ENCODE measurements at places on chromosomes 7 and 10. TPM values are rescaled to one million over a fixed set of nuclear protein-coding genes. Genes with fewer than 3 reads are reported as not detected.

DNA sequence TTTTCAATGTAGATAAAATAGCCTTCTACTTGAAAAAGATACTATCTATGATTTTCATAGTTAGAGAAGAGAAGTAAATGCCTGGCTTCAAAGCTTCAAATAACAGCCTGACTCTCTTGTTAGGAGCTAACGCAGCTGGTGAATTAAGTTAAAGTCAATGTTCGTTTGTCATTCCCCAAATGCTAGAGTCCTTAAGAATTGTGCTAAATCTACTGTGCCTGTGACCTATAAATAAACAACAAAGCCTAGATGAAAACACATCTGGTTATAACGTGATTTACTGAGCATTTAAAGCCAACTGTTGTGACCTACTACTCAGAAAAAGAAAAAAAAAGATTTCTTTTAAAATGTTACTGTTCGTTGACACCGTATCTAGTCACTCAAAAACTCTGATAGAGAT is 134.7 kb downstream of the POLR1F start:
- no peaks in the 10 kb centered on the region for H3K36me3 ChIP-seq
- H3K4me1 ChIP-seq = no peaks in the 10 kb centered on the region
- no peaks in the 10 kb centered on the region for H3K27me3 ChIP-seq
- DNase-seq = no peak
- H3K4me3 ChIP-seq = no peak overlapping the region

DNA sequence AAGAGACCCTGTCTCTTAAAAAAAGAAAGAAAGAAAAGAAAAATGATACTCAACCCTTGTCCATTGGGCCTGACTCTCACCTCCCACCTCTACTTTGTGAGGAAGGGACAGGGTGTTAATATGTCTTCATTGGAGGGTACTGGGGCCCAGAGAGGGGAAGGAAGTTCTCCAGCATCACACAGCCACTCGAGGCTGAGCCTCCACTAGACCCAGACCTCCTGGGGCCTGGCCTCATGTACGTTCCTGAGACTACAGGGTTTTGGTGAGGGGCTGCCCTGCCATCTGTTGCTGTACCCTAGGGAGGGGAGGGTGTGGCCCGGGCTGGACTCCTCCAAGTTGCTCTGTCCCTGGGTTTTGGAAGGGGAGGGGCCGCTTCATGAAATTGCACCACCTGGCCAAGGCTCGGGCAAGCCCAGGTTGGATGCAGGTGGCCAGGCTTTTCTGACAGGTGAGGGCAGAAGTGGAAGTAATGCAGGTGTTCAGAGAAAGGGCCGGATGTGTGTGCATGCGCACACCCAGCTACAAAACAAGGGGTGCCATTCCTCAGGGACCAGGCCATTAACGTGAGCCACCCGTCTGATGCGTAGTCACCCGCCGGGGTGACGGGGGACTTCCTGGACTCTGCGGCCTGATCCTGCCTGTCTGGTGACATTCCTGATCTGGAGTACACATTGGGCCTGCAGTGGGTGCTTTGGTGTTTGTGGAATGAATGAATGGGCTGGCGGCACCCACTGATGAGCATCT is 21.7 kb downstream of the GTF2IRD1 start:
- no peak overlapping the region for H3K4me3 ChIP-seq
- DNase-seq = no peak
- no peaks in the 10 kb centered on the region for H3K27me3 ChIP-seq
- H3K4me1 ChIP-seq = no peaks in the 10 kb centered on the region

DNA sequence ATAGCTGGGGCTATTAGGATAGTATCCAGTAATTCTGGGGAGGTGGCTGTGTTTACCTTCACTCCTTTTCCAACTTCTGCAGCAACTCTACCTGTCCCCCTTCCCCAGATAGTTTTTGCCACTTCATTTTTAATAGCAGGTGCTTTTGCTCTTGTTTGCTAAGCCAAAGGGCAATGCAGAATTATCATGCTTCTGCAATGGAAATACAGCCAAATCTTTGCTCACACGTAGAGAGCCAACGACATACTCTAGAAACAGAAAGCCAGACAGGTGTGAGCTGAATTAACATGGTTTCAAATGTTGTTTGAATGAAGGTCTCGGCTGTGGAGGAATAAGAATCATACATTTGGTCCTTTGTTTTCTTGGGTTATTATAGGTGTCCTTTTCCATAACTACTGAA is 14.4 kb downstream of the PLEKHS1 start:
- H3K4me3 ChIP-seq = no peak overlapping the region
- no peak overlapping the region for H3K27ac ChIP-seq
- no peak for DNase-seq
- peaks cover 3% of the 10 kb centered on the region for H3K36me3 ChIP-seq
- no peaks in the 10 kb centered on the region for H3K4me1 ChIP-seq

GRCh38 chr10:61655335-61655851 is 7.3 kb upstream of the CABCOCO1 start:
- no peak for DNase-seq
- H3K4me1 ChIP-seq = no peaks in the 10 kb centered on the region
- H3K4me3 ChIP-seq = no peak overlapping the region
- no peak overlapping the region for H3K27ac ChIP-seq

CALD1 gene
- not detected for total RNA-seq

DNA sequence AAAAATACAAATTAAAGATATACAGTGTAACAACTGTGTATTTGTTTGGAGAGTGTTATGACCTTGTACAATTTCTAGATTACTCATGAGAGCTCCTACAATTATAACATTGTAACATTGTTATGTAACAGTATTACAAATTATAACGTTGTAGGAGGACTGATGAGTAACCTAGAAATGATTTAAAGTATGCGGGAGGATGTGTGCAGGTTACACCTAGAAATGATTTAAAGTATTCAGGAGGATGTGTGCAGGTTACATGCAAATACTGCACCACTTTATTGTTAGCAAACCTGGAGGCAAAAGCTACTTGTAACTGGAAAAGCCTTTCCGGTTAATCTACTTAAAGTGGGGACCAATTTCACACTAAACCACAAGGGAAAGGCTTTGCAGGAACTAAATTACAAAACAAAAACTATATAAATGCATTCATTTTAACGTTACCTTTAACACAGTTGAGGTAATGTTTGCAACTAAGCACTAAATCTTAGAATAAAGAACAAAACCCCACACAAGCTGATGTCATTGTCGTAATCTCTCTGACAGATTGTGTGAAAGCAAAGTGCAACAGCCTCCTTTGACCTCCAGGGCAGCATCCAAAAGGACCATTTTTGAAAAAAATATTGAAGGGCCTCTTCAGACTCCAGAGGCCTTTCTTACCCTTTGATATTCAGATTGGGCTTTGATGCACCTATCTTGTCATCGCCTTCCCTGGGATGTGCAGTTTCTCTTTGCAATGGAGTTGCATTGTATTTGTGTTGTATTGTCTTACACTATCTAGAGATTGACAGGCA is 522.1 kb upstream of the FOXK1 start:
- H3K4me1 ChIP-seq = no peaks in the 10 kb centered on the region
- no peak overlapping the region for H3K27ac ChIP-seq
- no peaks in the 10 kb centered on the region for H3K27me3 ChIP-seq
- no peaks in the 10 kb centered on the region for H3K36me3 ChIP-seq

- no peak overlapping the region for H3K27ac ChIP-seq
- no peaks in the 10 kb centered on the region for H3K36me3 ChIP-seq
- no peaks in the 10 kb centered on the region for H3K4me1 ChIP-seq
- H3K4me3 ChIP-seq = no peak overlapping the region
Measured at GRCh38 chr10:126058104-126058503, 161.7 kb downstream of the FANK1 start.

DNA sequence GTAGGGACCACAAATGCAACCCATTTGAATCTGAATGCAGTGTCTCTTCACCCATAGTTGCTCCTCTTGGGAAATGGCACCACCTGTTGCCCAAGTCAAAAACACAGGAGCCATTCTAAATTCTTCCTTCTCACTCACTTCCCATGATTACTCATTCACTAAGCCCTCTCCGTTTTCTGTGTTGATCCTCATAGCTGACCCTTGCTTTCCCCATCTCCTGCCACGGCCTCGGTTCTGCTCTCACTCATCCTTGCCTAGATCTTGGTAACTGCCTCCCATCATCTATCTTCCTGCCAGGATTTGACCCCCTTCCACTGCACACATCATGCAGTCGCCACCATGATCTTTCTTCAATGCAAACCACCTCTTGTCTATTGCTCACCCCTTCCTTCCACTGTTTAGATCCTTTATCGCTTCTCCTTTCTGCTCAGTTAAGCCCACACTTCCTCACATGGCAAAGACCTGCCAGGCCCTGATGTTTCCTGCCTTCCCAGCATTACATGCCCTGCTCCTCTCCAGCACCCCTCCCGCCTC is 19.0 kb upstream of the CPN1 start:
- H3K36me3 ChIP-seq = no peaks in the 10 kb centered on the region
- H3K4me1 ChIP-seq = no peaks in the 10 kb centered on the region

DNA sequence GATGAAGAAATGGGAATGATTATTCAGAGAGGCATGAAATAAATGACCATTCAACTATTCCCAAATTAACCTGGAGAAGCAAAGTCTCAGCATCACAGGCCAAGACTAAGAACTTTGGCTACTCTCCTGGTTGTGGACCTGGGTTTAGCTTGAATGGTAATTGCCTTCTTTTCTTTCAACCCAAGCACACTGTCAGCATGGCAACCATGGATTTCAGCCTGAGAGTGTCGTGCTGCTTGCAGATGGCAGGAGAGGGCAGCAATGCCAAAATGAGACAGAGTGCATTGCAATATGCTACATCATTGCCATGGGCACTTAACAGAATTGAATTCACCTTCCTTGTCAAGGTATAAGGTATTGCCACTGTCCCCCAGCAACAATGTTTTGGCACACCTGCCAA is 767.2 kb downstream of the REEP3 start:
- DNase-seq = no peak
- no peaks in the 10 kb centered on the region for H3K36me3 ChIP-seq
- no peak overlapping the region for H3K27ac ChIP-seq
- H3K4me3 ChIP-seq = no peak overlapping the region

ZNF365 gene
- total RNA-seq = not detected

- DNase-seq = no peak
- H3K27me3 ChIP-seq = peaks cover 4% of the 10 kb centered on the region
- no peak overlapping the region for H3K27ac ChIP-seq
Measured at GRCh38 chr10:78700413-78700812, 368.4 kb upstream of the ZMIZ1 start.
